ENCODE measurements at places on chromosomes 12 and 14.

- DNase-seq = no peak
These were observed 9.2 kb upstream of the ABCD2 start for GRCh38 chr12:39628836-39629235.

DNA sequence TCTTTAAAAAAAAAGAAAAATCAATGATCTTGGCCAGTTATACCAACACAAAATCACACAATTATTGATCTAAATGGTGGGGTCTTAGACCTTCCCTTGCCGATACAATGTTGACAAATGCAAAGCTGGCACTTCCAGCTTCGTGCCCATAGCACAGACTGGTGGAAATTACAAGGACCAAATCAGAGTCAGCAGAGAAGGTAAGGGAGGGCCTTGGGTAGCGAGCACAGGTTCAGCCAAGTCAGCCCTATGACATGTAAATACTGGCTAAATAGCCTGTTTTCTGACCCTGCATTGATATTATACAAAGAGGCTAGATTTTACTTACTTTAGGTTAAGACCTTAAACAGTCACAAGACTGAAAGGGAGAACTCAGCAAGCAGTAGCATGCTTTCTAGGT, 30.3 kb upstream of the WDR89 start:
- DNase-seq = no peak

DNA sequence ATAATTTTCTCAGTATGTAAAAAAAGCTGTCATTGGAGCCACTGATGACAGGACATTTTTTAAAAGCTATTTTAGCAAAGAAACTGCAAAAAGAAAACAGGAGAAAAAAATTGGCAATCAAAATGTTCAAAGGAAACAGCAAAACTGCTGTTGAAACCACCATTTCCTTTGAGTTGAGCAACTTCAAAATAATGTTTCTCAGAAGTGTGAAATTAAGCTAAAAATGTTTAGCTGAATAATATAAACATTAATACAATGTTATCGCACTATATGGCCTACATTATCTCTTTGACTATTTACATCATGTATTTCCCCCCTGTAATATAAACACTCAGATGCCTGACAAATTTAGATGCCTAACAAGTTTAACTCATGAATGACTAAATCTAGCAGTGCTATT, 23.4 kb upstream of the GLIPR1 start:
- DNase-seq = no peak

DNA sequence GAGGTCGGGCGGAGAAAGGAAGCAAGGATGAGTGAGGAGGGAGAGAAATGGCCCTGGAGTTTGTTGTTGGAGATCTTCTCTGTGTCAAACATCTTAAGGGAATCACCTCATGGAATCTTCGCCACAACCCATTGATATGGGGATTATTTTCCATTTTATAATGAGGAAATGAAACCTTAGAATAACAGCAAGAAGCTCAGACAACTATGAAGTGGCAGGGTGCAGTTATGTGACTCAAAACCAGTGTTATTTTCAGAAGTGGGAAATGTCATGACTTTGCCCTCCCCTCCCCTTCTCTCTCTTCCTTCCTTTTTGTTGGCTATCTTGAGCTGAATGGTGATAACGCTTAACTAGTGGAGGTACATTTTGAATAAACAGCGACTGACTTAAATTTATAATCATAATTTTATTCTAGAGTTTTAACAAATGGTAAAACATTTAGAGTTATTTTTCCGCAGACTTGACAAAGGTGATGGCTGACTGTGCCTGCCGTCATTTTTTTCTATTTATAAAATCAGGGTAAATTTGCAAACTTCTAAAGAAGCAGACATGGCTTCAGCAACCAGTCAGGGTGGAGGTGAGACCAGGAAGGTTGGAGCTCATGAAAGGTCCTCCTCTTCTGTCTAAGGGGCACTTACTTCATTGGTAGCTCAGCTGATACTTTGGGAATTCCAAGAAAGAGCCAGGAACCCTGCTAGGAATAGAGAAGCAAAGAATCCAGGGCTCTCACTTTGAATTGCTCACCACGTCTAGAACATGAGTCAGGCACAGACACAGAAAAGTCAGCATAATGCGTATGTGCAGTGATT, 232.4 kb downstream of the RGS6 start:
- no peak for DNase-seq

DNA sequence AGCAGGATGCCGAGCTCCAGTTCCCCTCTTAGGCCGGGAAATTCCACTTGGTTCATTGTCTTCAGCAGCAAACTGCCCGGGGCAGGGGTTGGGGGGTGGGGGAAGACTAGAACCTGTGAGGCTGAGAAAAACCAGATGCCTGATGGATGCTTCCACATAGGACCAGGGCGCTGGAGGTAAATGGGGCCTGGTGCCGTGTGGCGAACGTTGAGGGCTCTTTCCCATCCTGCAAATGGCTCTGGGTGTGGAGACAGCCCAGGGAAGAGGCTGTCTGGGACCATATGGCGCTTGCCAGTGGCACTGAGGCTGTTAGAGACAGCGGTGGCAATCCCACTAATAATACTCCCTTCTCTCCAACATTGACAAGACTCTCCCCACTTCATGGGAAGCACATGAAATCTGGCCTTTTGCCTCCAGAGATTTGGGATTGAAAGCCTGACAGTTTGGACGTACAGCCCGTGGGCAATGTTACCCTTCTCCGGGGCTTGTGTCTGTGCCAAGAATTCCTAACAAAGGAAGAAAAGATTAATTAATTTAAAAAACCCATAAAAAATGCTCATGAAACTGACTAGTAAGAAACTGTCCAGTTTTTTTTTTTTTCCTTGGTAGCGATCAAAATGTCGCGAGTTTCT, 44.5 kb downstream of the MAP1LC3B2 start:
- no peak for DNase-seq

GRCh38 chr14:75344411-75344810, 65.8 kb downstream of the FOS start:
- no peak for DNase-seq

- no peak for DNase-seq
These were observed 17.9 kb upstream of the RAB35 start for GRCh38 chr12:120134307-120134980.

- no peak for DNase-seq
These were observed 638 bp downstream of the PLEKHG3 start for GRCh38 chr14:64704743-64705380.

DNA sequence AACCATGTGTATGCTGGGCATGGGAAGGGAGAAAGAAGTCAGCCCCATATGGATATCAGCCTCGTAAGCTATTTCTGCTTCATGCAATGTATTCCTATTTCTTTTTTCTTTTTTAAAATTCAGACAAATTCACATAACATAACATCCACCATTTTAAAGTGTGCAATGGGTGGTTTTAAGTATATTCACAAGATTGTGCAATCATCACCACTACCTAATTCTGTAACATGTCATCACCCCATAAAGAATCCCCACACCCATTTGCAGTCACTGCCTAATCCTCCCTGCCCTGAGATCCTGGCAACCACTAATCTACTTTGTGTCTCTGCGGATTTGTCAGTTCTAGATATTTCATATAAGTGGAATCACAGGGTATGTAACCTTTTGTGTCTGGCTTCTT, 9.5 kb downstream of the POMT2 start:
- DNase-seq = no peak

DNA sequence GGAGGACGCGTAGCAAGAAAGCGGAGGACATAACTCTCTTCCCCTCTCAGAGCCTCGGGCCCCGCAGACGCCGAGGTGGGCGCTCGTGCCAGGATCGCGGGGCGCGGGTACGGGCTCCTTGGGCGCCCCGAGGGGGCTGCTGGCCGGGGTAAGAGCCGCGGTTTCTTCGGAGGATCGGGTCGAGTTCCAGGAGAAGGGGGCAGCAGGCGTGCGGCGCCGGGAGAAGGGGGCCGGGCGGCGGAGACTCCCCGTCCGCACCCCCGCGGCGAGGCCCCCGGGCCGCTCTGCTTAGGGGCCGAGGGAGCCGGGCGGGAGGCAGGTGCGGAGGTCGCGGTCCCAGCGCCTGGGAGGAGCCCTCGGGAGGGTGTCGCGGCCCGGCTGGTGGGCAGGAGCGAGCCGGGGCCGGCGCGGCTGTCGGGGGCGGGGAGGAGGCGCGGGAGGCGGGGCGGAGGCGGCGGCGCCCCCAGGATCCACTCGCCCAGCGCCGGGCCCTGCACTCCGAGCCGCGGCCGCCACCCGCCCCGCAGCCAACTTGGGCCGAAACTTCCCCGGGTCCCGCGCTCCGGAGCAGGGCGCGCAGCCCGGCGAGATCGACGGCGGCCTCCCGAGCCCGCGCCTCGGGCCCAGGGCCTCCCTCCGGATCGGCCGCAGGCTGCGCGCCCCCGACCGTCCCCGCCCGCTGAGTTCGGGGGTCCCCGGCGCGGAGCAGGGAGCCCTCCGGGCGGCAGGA, 64.4 kb downstream of the FBXL14 start:
- no peak for DNase-seq

- DNase-seq = no peak
These were observed 427.1 kb downstream of the RPS29 start for GRCh38 chr14:49159081-49159480.

- no peak for DNase-seq
These were observed 97.1 kb downstream of the TNFAIP2 start for GRCh38 chr14:103220134-103220981.

DNA sequence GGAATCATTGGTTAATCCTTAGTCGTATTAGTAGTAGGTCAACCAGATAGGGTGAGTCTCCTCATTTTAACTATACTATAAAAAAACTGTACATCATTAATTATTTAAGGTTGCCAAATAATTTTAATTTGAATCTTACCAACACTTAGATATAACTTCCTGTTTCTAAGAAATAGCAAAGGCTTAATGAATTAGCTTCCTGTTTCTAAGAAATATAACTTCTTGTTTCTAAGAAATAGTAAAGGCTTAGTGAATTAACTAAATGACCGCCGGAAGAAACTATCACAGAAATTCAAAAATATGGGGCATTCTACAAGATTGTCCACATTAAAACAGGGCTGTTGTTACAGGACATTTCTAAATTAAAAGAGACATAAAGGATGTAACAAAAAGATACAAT, 392.9 kb upstream of the FOXG1 start:
- no peak for DNase-seq

GRCh38 chr14:101791919-101792572, 30.5 kb downstream of the PPP2R5C start:
- no peak for DNase-seq

DNA sequence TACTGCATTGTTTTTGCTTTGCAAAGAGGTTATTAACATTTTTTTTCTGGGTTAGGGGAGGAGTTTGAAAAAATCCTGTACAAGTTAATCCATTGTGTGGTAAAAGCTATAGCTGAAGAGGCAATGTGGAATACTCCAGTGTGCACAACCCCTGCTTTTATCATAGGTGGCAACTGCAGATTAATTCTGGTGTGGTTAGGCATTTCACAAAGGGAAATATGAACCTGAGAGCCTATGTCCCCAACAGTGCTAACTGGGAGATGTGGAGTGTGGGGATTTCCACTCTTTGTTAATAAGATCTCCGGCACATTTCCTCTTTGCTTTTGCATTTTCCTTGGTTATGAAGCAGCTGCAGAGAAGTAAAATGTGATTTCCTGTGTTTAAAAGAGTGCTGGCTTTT, 33.6 kb downstream of the PRORP start:
- DNase-seq = no peak

- no peak for DNase-seq
These were observed 132.6 kb upstream of the ARHGAP5 start for GRCh38 chr14:31944256-31945073.

- DNase-seq = no peak
These were observed 29.6 kb downstream of the ZFHX2 start for GRCh38 chr14:23521785-23522640.

DNA sequence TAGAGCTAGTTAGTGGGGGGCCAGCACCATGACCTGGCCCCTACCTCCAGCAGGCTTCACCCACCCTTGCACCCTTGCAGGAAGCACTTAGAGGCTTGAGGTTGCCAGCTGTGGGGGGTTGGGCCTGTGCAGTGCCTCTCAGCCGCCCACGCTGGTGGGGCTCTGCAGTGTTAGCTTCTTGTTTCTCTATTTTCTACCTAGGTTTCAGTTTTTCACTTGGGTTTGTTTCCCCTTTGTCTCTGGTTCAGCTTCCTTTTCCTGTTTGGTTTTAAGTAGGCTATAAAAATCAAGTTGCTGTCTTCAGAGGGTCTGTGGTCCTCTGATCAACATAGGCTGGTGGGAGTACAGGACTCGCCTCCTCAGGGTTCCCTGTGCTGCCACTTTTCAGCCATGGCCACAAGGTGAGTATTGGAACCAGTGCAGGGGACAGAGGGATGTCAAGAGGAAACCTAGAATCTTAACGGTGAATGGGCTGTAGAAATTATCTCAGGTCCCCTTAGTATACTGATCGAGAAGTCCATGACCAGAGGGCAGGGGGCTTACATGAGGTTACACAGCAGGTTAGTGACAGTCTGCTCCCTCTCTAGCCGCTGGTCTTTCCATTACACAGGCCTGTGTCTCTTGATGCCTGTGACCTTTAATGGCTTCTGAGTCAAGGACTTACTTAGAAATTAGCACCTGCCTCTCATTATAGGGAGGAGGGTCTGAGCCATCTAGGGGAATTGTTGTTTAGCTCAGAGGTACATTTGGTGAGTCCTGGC, at the start of gene EVL:
TSS of gene EVL (plus strand) at position 312 of the 761 bp plus-strand sequence. CDS start at position 391, 79 bp downstream.
- no peak for DNase-seq

GRCh38 chr12:118145113-118145797, 9.3 kb downstream of the PEBP1 start:
- no peak for DNase-seq

DNA sequence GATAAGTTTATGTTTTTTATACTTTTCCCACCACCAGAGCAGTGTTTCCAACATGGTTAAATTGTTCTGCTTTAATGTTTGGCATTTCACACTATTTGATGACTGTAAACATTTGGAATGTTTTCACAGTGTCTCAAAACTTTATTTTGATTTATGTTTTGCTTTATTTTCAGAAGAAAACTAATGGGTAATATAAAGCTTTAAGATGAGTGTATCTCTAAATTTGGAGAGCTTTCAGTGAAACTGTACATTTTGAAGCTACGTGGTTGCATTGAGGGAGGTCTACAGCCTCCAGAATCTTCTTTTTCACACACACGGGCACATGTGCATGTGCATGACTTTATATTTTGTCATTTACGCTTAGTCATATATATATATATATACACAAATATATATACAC, 10.7 kb downstream of the BICD1 start:
- DNase-seq = no peak

- DNase-seq = no peak
These were observed 606.9 kb downstream of the FSCB start for GRCh38 chr14:43900173-43900655.

DNA sequence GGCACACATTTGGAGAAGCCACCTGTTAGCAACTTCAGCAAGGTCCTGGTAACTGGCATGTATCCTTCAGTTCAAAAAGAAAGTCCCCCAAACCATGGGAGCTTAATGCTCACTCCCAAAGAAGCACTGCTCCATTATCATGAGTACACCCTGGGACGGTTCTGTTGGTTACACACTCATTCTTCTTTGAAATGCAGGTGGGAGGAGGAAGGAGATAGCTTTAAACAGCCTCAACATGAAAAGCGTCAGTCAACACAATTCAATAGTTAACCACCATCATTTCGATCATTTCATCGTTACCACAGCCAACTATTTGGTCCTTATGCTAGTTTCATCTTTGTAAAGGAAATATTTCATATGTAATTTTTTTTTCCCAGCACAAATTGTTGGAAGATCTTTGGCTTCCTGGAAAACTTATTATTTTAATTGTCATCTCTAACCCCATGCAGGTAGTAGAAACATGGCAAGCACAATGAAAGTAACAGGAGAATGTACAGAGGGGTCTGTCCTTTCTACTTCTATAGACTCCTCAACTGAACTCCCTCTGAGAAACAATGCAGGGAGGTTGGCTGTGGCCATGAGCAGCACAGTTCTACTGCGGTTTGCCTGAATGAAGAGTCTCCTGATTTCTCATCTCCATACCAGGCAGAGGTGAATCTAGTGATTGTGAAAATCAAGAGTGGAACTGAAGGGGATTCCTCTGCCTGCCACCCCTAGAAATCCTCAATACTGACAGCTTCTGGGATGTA, 196.4 kb upstream of the FOXN3 start:
- DNase-seq = no peak

All from thoracic aorta (tissue), 2 donors.